CD4-positive, alpha-beta T cell treated with Interleukin-12 subunit alpha and Interleukin-12 subunit beta, for 1 hour (primary cell): ENCODE measurements at places on chromosomes 5 and 9.

- DNase-seq, result no peak
Measured at GRCh38 chr5:116507941-116508655, 66.5 kb downstream of the SEMA6A start.

DNA sequence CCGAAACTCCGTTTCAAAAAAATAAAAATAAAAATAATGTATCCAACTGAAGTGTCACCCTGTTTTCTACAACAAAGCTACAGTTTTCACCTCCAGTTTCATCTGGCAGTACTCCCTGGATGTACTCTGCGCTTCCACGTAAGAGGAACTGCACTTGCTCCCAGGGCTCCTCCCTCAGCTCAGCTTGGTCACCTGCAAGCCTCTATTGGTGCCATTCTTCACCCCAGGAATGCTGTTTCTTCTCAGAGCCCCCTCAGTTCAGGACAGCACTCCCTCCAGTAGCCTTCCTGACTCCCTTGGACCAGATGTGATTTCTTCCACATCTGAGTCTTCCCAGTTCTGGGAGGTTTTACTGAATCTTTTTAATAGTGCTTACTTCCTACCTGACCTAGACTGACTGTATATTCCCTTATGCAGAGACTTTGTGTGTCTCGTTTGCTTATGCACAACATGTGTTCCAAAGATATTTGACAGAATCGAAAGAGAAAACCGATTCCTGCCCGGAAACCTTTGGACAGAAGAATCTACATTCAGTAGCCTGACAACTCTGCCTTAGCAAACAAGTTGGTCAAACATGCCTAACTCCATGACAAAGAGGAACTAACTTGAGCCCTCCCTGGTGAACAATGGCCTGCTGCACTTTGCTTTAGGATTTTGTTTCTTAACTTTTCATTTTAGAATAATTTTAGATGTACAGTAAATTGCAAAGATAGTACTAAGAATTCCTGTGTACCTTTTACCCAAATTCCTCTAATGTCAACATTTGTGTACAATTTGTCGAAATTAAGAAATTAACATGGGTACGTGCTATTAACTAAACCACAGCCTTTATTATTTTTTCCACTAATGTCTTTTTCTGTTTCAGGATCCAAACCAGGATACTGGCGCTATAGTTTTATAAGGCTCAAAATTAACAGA, 814 bp downstream of the CCDC125 start:
- no peak for DNase-seq

DNA sequence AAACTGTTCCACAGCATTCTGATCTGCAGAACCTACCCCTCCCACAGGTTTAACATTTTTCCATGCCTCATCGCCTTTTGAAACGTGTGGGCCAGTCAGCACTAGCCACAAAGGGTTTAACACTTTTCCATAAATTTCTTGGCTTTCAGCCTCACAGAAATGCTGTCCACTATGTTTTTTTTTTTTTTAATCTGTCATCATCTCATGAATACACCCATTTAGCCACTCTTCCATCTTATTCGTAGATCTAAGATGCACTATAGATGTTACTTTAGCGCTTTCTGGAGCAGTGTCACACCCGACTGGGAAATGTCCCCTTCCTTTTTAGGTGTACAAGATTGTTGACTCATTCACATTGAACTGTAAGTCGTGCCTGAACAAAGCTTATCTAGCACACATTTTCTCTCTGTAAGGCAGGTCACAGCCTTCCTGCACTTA, 62.3 kb downstream of the GCNT1 start:
- DNase-seq, result no peak

DNA sequence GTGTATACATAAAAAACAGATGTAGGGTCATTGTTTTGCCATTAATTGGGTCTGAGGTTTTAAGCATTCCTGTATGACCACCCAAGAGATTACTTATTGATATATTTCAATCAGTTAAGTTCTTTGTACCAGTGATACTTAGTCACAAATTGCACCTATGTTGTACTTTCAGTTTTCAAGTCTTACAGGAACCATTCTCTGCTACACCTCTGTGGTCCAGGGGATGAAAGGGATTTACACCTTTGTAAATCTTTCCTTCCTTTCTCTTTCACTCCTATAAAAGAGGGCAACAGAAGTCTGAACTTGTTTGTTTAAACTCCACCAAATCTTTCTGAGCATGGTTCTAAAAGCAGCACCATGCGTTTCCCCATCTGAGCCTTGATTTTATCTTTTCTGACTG, 86.1 kb downstream of the DEPDC1B start:
- no peak for DNase-seq

DNA sequence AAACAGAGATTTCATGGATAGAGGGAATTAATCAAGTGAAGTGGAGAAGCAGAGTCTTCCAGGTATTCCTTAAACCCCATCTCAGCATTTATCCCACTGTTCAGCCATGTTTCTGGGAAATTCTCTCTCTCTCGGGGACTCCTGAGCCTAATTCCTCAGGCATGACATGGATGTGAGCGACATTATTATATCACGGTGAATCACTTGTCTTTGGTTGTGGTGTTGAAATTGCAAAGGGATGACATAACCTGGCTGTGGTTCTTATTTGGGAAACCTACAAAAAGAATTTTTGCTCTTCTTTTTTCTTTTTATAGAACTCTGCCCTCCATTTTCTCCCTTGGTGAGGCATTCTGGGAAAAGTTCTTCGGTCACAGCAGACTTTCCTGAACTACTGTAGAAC, 457.9 kb upstream of the PTGER4 start:
- DNase-seq, result no peak
